ENCODE measurements at places on chromosomes 16 and 17. TPM values are rescaled to one million over a fixed set of nuclear protein-coding genes. Genes with fewer than 3 reads are reported as not detected.

- no peak overlapping the region for H3K27ac ChIP-seq
- DNase-seq = no peak
- H3K36me3 ChIP-seq = peaks cover 22% of the 10 kb centered on the region
- no peak overlapping the region for H3K4me3 ChIP-seq
- H3K4me1 ChIP-seq = peaks cover 8% of the 10 kb centered on the region
These were observed 2.8 kb upstream of the NAT9 start for GRCh38 chr17:74778960-74779359.

GRCh38 chr17:32525122-32525521, 38.3 kb downstream of the CDK5R1 start:
- no peaks in the 10 kb centered on the region for H3K27me3 ChIP-seq
- DNase-seq = no peak
- H3K4me1 ChIP-seq = peaks cover 8% of the 10 kb centered on the region
- H3K4me3 ChIP-seq = no peak overlapping the region
- H3K27ac ChIP-seq = no peak overlapping the region

GRCh38 chr17:81027591-81028505, 7.1 kb upstream of the BAIAP2 start:
- no peaks in the 10 kb centered on the region for H3K36me3 ChIP-seq
- 0 out of 2 replicates have a peak, but pooled peaks cover 4% of the 10 kb centered on the region for H3K27me3 ChIP-seq
- no peak overlapping the region for H3K4me3 ChIP-seq
- no peak for DNase-seq
- H3K4me1 ChIP-seq = peaks cover 8% of the 10 kb centered on the region
- no peak overlapping the region for H3K27ac ChIP-seq

DNA sequence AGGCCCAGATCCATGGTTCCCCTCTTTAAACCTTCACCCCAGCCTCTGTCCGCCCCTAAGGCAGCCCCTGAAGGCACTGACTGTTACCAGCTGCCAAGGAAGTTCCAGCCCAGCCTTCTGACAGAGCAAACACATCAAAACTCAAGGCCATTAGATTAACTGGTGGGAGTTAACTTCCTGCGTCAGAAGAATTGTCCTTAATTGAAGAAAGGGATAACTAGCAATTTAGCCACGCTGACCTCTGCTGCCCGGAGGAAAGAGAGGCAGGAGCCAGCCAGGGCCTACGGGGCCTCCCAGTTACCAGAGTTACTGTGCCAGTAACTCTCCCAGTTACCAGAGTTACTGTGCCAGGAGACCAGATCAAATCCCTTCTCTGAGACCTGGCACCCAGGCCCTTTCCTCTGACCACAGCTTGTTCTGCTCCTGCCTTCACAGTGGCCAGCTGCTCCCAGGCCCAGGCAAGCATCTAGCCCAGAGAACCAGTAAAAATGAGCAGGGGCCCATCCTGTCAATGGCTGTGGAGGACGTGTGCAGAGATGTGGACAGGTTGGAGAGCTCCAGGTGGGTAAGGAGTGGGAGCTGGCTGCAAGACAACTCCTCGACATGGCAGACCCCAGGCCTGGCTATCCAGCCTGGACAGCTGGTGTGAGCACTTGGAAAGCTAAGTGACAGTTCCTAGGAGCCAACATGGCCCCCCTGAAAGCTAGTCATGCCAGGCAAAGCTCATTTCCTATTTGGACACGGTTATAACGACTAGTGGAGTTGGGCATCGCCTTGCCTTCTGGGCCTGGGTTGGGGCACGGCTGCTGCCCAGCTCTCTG, 2.8 kb upstream of the PITPNM3 start:
- no peak overlapping the region for H3K27ac ChIP-seq
- H3K4me3 ChIP-seq = no peak overlapping the region
- peaks cover 14% of the 10 kb centered on the region for H3K4me1 ChIP-seq
- peaks cover 13% of the 10 kb centered on the region for H3K27me3 ChIP-seq

DNA sequence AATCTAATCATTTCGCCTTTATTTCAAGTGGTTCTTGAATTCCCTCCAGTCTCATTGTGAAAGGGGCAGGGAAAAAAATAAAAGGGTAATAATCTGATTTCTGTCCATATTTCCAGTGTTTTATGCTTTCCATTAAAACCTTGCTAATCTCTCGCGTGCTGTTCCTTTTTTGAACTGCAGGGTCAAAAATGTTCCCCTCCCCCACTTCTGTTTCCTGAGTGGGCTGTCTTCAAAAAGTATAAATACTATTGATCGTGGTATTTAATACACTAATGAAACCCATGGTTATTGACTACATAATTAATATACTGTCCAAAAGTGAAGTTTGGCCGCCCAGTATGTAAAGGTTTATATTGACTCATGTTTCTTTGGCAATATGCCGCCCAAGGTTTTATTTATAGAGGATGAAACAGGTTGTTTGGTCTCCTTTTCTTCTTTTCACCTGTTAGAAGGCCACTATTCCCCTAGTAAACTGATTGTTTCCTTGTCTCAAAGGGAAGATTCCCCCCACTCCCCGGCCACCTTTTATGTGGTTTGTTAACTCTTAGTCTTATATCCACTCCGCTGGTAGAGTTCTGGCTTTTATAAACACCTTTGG, 69.7 kb downstream of the RPA1 start:
- H3K4me3 ChIP-seq = no peak overlapping the region
- H3K27ac ChIP-seq = no peak overlapping the region
- DNase-seq = no peak
- H3K27me3 ChIP-seq = no peaks in the 10 kb centered on the region
- no peaks in the 10 kb centered on the region for H3K4me1 ChIP-seq
- H3K36me3 ChIP-seq = peaks cover 34% of the 10 kb centered on the region

DNA sequence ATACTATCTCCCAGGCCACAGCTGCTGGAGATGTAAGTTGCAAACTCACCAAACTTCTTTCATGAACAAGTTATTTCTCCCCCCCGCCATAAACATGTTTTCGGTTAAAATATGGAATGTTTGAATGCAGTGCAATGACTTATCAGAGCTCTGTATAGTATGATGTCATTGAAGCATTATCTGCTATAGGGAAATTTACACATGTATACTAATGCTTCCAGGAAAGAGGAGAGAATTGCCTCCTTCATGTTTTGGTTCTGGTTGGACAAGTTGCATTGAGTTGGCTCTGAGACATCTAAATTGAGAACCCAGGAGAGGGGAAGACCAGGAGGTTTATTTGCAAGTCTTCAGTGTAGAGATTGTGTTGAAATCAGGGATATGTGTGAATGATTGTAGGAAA, 20.8 kb downstream of the UQCRC2 start:
- H3K36me3 ChIP-seq = peaks cover 97% of the 10 kb centered on the region
- no peaks in the 10 kb centered on the region for H3K4me1 ChIP-seq

- H3K27ac ChIP-seq = no peak overlapping the region
- H3K4me3 ChIP-seq = no peak overlapping the region
- no peak for DNase-seq
- no peaks in the 10 kb centered on the region for H3K27me3 ChIP-seq
These were observed 410.4 kb downstream of the CPPED1 start for GRCh38 chr16:12393239-12393638.

DNA sequence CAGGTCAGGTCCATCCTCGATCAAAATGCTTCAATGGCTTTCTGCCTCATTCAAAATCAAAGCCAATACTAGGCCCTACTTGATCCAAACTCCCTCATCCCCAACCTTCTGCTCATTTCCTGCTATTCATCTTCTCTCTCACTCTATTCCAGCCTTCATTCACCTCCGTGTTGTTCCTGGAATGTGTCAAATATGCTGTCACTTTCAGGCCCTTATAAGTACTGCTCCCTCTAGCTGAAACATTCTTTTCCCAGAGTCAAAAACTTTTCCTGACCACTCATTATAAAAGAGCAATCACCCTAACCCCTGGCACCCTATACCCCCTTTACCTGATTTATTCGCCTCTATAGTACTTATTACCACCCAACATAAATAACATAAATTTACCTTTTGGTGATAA, 303.7 kb upstream of the PMFBP1 start:
- H3K27me3 ChIP-seq = no peaks in the 10 kb centered on the region
- no peak overlapping the region for H3K4me3 ChIP-seq
- H3K4me1 ChIP-seq = no peaks in the 10 kb centered on the region
- no peak overlapping the region for H3K27ac ChIP-seq

GRCh38 chr17:55452139-55452790, 30.6 kb upstream of the MMD start:
- H3K27ac ChIP-seq = peak overlapping the region; percentile 70
- no peak for DNase-seq
- peaks cover 18% of the 10 kb centered on the region for H3K4me1 ChIP-seq
- H3K4me3 ChIP-seq = no peak overlapping the region
- H3K36me3 ChIP-seq = no peaks in the 10 kb centered on the region

- peak overlapping the region; percentile 92 for H3K4me3 ChIP-seq
- H3K27me3 ChIP-seq = no peaks in the 10 kb centered on the region
- H3K4me1 ChIP-seq = peaks cover 17% of the 10 kb centered on the region
- H3K27ac ChIP-seq = peak overlapping the region; percentile 88
These were observed 559 bp downstream of the MVD start for GRCh38 chr16:88662222-88662842.

DNA sequence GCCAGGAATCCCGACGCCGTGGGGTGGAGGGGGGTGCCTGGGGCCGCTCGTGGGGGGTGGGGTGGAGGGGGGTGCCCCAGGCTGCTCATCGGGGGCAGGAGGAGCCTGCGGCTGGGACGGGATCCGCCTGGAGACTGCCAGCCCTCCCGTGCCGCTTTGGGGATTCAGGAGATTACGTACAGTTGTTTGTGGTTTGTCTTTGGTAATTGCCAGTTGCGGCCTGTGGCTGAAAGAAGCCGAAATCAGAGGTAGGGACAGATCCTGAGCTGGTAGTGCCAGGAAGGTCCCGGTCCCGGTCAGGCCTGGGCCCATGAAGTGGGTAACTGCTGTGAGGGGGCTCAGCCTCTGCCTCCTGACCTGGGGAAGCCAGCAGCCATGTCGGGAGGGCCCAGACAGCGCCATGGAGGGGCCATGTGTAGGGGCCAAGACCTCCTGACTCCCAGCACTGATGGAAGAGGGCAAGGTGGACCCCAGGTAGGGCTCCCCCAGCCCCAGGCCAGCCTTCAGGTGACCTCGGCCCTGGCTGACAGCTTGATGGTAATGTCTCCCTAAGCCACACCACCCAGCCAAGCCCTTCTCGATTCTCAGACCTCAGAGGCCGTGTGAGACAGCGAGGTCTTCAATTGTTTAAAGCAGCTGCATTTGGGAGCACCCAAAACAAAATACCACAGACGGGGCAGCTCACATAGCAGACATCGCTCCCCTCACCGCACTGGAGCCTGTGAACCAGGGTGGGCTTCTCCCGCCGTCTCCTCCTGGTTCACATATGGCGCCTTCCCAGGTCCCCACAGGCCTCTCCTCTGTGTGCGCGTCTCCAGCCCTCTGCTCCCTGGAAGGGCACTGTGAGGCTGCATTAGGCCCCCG, 34.9 kb upstream of the SSTR5 start:
- H3K27ac ChIP-seq = no peak overlapping the region
- H3K36me3 ChIP-seq = no peaks in the 10 kb centered on the region
- H3K27me3 ChIP-seq = peaks cover 38% of the 10 kb centered on the region
- H3K4me3 ChIP-seq = no peak overlapping the region
- H3K4me1 ChIP-seq = no peaks in the 10 kb centered on the region
- DNase-seq = no peak

The TBC1D3E gene
- polyA plus RNA-seq = not detected

The TSPAN10 gene
- 0.05 TPM for polyA plus RNA-seq

The CD19 gene
- 2.6 TPM for polyA plus RNA-seq

The CTRB1 gene
- polyA plus RNA-seq = not detected

The KRTAP9-4 gene
- not detected for polyA plus RNA-seq

The HASPIN gene
- 7.2 TPM for polyA plus RNA-seq

The CLUH gene
- 73.4 TPM for polyA plus RNA-seq
